Fibroblast of lung (primary cell): ENCODE measurements at places on chromosomes 3 and 15. TPM values are rescaled to one million over a fixed set of nuclear protein-coding genes. Genes with fewer than 3 reads are reported as not detected.

- no peaks in the 10 kb centered on the region for H3K36me3 ChIP-seq
- no peaks in the 10 kb centered on the region for H3K27me3 ChIP-seq
- no peaks in the 10 kb centered on the region for H3K4me1 ChIP-seq
- DNase-seq, result no peak
Measured at GRCh38 chr3:62970648-62971047, 95.4 kb upstream of the CADPS start.

GRCh38 chr3:183518491-183519251, 36.8 kb downstream of the KLHL6 start:
- no peaks in the 10 kb centered on the region for H3K36me3 ChIP-seq
- no peak overlapping the region for H3K27ac ChIP-seq
- no peak overlapping the region for H3K4me3 ChIP-seq
- H3K27me3 ChIP-seq, result peaks cover 8% of the 10 kb centered on the region

DNA sequence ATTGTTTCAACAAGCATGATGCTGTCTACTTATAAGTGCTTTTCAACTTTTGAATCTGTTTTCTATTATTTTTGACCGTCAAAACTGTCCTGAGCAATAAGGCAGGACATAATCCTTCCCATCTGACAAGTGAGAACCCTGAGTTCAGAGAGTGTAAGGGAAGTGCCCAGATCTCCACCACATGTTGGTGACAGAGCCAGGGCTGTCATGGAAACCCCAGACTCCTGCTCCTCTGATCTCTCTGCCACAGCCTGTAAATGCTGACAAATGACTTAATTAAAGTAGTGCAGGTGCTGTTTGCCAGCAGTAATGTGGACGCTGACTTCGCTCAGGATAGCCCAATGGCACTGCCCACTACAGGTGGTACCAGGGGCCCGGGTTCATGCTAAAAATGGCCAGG, 40.3 kb downstream of the SPSB4 start:
- no peaks in the 10 kb centered on the region for H3K4me1 ChIP-seq
- DNase-seq, result no peak
- no peaks in the 10 kb centered on the region for H3K36me3 ChIP-seq
- H3K4me3 ChIP-seq, result no peak overlapping the region
- H3K27me3 ChIP-seq, result peaks cover 4% of the 10 kb centered on the region
- H3K27ac ChIP-seq, result no peak overlapping the region

Gene TMCO5A
- not detected in 2 replicates for total RNA-seq

Gene GORASP1
- total RNA-seq, result 27.2 and 37.5 TPM in 2 replicates

GRCh38 chr3:73484656-73485248, 140.0 kb downstream of the PDZRN3 start:
- no peak overlapping the region for H3K27ac ChIP-seq
- no peaks in the 10 kb centered on the region for H3K4me1 ChIP-seq
- H3K4me3 ChIP-seq, result no peak overlapping the region
- DNase-seq, result no peak

Gene UBL7
- total RNA-seq, result 30.6 and 31.9 TPM in 2 replicates

Gene HIGD1A
- total RNA-seq, result 98.6 and 121 TPM in 2 replicates
